T-helper 2 cell (primary cell): ENCODE measurements at places on chromosomes 1 and 21.

DNA sequence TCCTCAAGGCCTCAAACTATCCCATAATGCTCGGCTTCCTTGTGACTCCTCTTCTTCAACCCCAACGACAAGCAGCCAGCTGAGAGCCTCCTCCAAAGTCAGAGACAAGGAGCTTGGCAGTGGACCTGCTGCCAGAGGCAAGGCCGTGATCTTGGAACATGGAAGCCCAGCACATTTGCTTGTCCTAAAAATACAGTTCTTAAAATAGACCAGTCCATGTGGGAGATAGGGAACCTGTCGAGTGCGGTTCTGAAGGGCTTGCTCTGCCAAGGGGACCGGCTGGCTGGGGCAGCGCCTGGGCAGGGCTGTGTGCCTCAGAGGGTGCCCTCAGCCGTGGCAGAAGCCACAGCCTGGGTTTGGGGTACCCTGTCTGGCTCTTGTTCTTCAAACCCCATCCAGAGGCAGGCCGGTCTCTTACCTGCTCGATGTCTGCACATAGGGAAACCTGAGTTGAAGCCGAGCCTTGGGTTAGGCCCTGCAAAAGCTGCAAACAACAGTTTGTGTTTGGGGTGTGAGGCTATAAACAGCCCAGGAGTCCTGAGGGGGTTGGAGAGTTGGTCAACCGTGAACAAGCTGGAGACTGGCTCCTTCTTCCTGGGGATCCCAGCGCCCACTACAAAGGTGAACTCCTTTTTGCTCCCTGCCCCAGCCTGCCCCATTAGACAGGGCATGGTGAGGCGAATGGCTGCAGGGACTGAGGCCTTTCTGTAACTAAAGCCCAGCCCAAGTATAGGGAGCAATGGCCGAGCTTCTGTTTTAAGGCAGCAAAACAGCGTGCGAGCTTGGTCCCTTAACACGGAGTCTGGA, 228.8 kb downstream of the CAMTA1 start:
- no peak for DNase-seq

GRCh38 chr1:176241385-176242015, 34.4 kb upstream of the COP1 start:
- DNase-seq, result no peak

DNA sequence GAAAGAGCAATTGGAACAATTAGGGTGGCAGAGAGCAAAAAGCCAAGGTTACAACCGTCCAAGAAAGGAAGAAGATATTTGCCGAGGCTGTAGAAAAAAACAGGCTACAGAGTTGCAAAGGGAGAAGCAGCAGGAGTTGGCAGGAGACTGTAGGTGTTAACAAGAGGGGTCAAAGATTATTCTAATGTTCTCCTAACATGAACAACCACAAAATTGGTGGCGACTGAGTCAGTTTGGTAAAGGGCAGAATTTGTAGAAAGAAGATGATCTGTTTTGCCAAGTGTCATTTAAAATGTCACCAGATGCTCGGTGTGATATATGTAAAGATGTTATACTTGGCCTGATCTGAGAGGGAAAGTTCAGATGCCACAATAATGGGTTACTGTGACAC, 401 bp upstream of the PRUNE1 start:
- DNase-seq, result no peak

DNA sequence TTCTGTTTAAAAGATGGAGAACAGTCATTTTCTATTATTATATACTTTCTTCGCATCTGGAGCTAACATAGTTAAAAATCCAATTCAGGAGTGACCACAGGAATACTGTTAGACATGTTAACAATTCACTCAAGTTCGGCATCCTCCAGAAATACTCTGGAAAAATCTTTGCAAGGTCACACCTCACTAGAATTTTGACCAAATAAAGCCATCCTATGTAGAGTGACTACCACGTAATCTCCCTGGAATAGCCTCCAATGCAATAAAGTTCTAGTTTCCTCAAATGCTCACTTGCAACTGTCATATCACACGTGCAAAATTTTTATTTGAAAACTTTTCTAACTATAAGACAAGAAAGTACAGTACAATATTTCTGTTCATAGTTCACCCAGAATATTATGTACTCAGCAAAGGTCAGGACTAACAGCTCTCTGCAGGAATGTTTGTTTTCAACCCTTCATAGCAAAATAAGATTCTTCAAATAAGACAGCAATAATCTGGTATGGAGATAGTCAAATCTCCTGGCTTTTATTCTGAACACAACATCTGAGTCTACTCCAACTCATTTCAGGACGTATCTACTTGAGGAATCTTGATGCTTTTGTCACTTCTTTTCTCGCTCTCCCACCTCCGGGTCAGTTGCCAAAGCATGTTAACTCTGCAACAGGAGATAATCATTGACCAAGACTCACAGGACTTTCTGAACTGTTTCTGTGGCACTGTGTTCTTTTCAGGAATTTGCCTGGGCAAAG, 82.6 kb downstream of the GDAP2 start:
- no peak for DNase-seq

GRCh38 chr21:27819299-27819698, 852.4 kb upstream of the ADAMTS5 start:
- no peak for DNase-seq

DNA sequence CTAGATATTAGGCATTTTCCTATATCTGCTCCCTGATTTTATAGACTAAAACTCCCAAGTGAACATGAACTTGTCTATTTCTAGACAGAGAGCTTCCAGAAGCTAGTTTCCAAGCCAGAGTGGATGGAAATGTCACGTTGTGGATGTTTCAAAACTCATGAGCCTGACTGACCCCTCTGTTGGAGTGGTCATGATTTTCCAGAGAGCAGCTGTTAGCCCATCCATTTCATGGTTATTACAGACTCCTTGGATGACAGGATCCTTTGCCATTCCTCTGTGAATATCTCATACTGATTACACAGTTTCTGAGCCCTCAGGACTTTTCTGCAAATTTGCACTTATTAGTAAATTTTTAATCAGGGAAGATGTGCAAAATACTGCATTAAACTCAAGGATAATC, 76.8 kb upstream of the ATF3 start:
- no peak for DNase-seq

DNA sequence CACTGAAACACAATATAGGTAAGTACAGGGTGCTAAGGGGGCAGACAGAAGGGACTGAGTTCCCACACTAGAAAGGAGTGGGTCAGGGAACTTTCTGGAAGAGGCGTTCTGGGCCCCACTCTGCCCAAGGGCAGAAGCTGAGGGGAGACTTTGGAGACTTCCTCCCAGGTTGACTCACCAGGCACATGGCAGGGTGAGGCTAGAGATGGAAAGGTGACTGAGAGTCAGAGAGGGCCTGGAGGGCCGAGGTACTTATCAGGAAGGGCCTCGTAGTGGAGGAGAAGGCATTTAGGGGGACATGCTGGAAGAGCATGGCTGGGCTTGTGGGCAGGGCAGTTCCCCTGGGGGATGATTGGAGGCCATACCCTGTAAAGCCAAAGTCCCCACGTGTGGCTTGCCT, 159.9 kb upstream of the JUN start:
- DNase-seq, result no peak

- DNase-seq, result no peak
These were observed 316.8 kb downstream of the NFIA start for GRCh38 chr1:61399199-61399598.

- DNase-seq, result no peak
These were observed 183.0 kb downstream of the ZBTB18 start for GRCh38 chr1:244234009-244234643.

GRCh38 chr1:107935396-107936064, 29.4 kb downstream of the VAV3 start:
- no peak for DNase-seq

GRCh38 chr1:82503822-82504221, 703.1 kb downstream of the ADGRL2 start:
- DNase-seq, result no peak

DNA sequence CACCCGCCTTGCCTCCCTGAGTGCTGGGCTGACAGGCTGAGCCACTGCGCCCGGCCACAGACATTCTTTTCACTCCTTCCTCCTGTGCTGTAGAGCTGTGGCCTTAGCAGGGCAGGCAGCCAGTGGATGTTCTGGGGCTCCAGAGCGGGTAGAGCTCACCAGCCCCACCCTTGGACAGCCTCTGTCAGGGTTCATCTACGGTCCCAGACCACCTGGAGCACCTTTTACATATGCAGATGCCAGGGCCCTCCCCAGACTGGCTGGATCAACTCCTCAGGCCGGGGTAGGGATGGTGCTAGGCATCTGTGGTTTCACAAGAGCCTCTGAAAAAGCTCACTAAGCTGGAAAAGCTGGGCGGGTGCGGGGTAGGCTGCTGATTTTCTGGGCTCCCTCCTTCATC, 4.6 kb downstream of the ATP13A2 start:
- no peak for DNase-seq

GRCh38 chr1:111593403-111594305, 25.9 kb upstream of the RAP1A start:
- DNase-seq, result no peak

GRCh38 chr1:241156231-241156965, 200.6 kb downstream of the RGS7 start:
- DNase-seq, result no peak

DNA sequence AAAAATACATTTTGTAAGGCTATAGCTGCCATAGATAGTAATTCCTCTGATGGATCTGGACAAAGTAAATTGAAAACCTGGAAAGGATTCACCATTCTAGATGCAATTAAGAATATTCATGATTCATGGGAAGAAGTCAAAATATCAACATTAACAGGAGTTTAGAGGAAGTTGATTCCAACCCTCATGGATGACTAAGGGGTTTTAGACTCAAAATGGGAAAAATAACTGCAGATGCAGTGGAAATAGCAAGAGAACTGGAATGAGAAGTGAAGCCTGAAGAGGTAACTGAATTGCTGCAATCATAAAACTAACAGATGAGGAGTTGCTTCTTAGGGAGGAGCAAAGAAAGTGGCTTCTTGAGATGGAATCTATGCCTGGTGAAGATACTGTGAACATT, 230.8 kb downstream of the KCTD3 start:
- DNase-seq, result no peak

GRCh38 chr1:231387770-231388669, 34.1 kb downstream of the EGLN1 start:
- no peak for DNase-seq

- DNase-seq, result no peak
These were observed 39.3 kb downstream of the BRINP2 start for GRCh38 chr1:177210071-177210470.

GRCh38 chr1:95353194-95353593, 119.2 kb downstream of the RWDD3 start:
- no peak for DNase-seq

DNA sequence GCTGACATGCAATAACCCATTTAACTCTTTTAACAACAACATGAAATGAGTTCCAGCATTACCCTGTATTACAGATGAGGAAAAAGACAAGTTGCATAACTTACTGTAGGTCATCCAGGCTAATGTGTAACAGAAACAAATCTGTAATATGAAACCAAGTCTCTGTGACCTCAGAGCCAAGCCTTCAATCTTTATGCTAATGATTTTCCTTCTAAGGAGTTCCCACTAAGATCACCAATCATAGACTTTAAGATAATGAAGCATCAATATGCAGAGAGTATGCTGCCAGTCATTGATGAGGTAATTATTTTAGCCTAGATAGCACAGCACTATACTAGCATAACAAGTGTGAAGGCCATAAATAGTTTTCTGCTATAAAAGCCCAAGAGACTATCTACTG, 35.6 kb upstream of the RNPC3 start:
- DNase-seq, result no peak

GRCh38 chr1:112901387-112901786, 54.6 kb downstream of the SLC16A1 start:
- DNase-seq, result no peak
